ENCODE measurements at places on chromosomes 5 and 9.

DNA sequence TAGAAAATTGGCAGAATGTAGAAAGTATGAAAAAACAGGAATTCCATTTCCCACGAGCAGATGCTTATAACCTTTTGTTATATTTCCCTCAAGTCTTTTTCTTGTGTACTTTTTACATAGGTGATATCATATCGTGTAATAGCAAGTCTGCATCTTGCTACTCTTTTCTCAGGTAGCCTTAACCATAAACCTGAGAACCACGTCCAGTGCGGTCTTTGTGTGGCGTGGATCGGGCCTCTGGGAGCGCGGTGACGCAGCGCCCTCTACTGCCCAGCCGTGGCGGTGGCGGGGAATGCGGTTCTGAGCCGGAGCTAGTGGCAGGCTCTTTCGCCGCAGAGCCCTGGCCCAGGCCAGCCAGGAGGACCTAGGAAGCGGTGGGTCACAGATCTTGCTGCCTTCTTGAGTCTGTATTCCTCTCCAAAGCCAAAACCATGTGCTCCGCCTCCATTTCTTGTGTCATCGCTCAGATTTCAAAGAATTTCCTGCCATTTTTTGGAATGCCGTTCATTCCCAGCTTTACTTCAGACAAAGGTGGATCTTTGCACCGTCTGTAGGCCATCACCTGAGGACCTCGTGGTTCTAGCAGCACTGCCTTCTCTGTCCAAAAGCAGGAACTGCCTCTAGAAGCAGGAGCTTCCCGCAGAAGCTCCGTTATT, 71.9 kb downstream of the MVB12B start:
- peak; percentile 37 for DNase-seq

DNA sequence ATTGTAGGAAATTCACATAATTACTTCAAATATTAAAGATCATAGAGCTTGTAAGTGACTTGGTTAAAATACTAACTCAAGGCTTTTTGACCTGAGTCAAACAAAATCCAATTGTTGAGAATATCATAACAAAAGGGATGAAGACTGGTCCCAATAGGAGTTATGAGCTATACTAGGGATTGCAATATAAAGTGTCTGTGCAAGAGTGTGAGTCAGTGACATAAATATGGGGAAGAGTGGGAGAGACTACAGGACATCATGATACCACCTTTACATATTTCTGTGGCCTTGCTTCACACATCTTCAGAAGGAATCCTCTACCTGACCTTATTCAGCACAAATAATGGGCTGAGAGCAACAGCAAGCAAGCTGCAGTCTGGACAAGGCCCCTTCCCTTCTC, 180.9 kb upstream of the SLC24A2 start:
- DNase-seq, result no peak

- DNase-seq, result no peak
Measured at GRCh38 chr5:116686438-116686837, 111.8 kb upstream of the SEMA6A start.

DNA sequence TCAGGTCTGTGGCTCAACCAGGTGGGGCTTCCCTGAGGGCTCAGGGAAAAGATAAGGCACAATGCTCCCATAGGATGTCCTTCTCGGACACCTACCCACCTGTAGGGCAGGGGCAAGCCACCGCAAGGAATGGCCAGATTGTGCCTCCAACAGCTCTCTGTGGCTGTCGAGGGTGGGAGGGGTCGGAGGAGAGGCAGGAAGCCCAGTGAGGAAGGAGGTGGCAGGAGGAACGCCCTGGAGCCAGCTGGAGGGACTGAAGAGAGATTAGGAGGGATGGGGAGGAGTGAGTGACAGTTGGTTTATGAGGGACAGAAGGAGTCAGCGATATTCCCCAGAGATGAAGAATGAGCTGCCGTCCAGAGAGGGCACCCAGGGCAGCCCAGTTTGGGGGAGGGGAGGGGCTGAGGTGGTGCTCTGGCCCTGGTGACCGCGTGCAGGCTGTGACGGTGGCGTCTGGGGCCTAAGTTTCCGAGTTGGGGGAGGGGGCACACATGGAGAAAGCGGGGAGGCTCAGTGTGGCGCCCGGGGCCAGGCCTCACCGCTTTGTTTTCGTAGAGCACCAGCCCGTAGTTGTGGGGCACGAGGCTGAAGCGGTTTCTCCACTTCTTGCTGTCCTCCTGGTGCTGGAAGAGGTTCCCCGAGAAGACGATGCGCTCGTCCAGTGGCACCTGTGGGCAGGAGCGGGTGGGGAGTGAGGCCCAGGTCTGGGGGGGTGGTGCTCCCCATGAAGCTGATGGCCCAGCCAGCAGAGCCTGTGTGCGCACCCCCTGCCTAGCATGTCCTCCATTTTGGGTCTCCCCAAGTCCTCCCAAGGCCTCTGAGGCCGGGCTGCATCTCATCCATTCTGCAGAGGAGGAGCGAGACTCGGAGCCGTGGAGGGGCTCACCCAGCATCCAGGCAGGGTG, 75.6 kb downstream of the LRSAM1 start:
- no peak for DNase-seq

- no peak for DNase-seq
Measured at GRCh38 chr9:132846109-132846917, 31.8 kb downstream of the AK8 start.

DNA sequence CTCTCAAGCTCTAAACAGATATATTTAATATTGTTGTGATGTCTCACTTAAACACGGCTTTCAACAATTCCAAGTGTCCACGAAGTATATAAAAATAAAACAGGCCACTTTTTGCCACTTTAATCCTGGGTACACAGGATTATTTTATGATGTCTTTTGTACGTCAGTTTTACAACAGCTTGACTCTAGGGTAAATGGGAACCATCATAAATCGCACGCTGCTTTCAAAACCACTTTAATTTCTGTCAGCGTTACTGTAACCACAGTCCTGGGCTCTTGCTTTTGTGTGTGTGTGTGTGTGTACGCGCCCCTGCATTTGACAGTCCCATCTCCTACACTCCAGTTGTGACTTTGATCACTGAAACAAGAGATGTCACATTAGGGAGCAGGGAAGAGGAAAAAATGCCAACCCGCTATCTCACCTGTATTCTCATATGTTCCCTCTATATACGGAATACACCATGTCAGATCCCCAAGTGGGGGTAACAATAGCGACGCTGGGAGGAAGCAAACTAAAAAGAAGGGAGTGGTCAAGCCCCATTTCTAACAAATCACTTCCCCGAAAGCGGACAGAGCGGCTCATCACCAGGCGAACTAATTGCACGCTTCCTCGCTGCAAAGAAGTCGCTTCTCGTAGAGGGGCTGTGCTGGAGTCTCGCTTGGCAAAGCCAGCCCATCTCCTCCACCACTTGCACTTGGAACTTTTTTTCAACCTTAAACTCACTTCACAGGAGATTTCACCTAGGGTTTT, 1.2 kb downstream of the BNC2 start:
- DNase-seq, result no peak

GRCh38 chr9:99826579-99826978, 4.9 kb downstream of the NR4A3 start:
- no peak for DNase-seq

DNA sequence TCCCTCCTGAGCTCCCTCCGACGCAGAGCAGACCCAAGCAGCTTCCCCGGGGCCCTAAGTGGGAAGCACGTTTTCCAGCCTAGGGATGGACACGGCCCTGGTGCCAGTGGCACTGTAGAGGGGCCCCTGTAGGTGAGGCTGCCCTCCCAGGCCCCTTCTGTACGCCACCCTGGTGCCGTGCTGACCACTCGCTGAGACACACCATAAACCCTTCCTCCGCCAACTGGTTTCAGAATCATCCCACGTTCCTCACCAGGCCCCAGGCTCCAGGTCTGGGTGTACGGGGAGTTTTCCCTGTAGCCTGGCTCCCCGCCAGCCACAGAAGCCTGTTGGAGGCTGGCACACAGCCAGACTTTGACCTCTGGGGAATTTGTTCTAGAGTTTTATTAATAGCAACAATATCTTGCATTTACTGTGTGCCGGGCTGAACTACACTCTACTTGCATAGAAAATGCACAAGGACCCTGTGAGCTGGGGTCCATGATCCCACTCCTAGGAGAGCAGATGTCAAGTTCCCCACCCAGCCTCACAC, 18.2 kb upstream of the WDR38 start:
- peak; percentile 92 for DNase-seq

GRCh38 chr5:43137326-43137725, 16.6 kb downstream of the ZNF131 start:
- DNase-seq, result no peak

All from NCI-H345 (cell line).